ENCODE measurements at places on chromosomes 5 and 9.

- DNase-seq, result no peak
Measured at GRCh38 chr5:151498395-151499155, 51.2 kb downstream of the SLC36A1 start.

GRCh38 chr5:39395521-39395920 lies 29.3 kb downstream of the DAB2 start:
- no peak for DNase-seq

DNA sequence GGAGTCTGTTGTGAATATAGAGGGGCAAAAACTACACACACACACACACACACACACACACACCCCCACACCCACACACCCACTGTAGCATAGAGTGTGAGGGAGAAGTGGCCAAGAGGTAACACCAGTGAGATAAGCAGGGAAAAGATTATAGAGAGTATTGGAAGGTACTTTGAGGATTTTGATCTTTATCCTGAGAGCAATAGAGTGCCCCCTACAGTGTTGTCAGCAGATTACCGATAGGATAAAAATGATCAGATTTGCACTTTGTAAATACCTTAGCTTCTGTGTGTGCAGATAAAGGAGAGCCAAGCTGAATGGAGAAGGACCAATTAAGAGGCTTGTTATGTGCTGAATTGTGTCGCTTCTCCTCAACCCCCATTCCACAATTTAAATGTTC lies 32.3 kb downstream of the ERCC6L2 start:
- DNase-seq, result no peak

DNA sequence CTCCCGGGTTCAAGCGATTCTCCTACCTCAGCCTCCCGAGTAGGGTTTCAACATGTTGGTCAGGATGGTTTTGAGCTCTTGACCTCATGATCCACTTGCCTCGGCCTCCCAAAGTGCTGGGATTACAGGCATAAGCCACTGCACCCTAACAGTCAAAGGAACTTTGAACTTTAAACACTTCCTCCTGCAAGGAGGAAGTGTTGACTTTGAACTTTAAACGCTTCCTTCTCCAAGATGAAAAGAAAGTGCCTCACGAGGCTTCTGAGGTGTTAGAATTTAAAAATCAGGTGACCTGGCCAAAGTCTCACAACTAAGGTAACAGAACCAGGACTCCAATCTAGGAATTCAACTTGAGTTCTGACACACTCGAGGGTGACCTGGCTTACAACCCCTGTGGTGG lies 150.9 kb downstream of the BRINP1 start:
- DNase-seq, result no peak

DNA sequence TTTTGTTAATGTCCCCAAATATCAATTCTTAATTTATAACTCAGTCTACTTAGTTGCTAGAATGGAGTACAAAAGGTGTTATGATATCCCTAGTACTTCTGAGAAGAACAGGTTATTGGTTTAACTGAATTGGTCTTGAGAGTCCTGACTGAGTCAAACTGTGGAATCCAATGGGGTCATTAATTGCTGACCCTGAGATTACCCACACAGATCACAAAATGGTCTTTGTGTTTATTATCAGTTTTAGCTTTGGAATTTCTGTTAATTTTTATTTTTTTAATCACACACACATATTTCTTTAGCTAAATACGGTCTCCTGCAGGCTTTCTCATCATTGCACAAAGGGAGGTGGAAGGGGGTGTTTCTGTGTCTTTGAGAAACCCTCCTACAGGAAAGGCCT lies 301.6 kb downstream of the EBF1 start:
- DNase-seq, result no peak

DNA sequence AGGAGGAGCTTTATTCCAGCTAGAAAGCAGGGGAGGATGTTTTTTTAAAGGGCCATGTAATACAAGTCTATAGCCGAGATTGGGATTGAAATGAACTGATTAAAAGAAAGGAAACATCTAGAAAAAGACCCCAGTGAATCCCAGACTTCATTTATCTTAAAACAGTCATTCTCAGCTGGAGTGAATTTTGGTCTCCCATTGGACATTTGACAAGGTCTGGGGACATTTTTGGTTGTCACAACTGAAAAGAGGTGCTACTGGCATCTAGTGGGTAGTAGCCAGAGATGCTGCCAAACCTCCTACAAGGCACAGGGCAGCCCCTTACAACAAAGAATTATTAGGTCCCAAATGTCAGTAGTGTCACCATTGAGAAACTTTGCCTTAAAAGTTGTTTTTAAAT lies 16.3 kb upstream of the SPINK4 start:
- peak; percentile 2 for DNase-seq

GRCh38 chr5:89229331-89230070 lies 346.5 kb upstream of the MEF2C start:
- DNase-seq, result no peak

GRCh38 chr9:90898228-90898627 lies 96.6 kb downstream of the SYK start:
- DNase-seq, result no peak

DNA sequence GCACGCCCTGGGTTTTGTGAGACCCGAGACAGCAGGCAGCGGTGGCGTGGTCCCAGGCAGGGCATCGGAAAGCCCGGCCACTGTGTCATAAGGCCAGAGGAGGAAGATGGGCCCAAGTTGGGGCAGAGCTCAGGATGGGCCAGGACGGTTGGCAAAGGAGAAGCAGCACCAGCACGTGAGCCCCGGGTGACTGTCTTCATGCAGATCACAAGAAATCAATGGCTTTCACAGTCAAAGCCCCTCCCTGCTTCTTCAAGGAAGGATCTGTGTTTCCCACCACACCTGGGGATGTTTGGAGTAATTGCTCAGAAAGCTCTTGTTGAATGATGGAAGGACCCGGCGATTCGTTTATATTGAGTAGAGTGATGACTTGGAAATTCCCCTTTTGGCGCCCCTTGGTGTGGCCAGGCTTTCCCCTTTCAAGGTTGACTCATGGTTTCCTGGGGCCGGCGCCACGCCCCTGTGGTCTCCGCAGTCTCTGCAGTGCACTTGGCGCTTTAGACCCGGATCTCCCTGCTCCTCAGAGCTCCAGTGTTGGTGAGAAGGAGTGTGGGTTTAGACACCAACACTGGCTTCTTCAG lies 52.1 kb downstream of the IL31RA start:
- peak; percentile 88 for DNase-seq

- DNase-seq, result no peak
Measured at GRCh38 chr5:91032125-91032524, 351.0 kb downstream of the ARRDC3 start.

- DNase-seq, result no peak
Measured at GRCh38 chr5:54860321-54860720, 125.1 kb downstream of the ESM1 start.

DNA sequence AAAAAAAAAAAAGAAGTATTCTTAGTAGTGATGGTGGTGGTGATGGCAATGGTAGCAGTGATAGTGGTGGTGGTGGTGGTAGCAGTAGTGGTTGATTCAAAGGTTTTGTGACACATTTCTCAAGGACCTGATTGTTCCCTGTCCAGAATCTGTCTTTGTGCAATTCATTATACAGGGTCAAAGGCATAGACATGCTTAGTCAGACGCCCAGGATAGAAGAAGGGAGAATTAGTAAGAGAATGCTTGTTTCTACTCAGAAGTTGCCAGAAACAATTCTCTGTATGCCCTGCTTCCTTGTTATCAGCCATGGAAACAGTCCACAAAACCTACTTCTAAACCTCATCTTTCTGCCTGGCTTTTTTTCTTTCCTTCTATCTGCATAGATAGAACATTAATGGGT lies 89.4 kb downstream of the SLC44A1 start:
- DNase-seq, result no peak

DNA sequence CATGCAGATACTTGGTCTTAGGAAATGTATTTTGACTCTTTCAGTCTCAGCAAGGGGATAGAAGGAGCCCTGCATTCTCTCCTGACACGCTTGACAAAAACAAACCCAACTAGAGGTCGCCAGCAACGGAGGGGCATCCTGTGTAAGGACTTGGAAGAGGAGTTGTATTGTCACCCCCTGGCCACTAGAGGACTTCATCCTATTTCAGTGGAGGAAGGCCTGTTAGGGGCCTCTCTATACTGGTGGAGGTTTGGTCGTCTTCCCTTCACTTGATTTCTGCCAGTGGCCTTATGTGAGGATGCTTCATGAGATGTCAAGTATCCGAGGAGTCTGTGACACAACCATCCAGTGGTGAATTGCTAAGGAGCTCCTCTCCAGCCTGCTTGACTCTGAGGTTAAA lies 122.8 kb upstream of the STC2 start:
- no peak for DNase-seq
